Stimulated activated CD8-positive, alpha-beta memory T cell treated with anti-CD3 and anti-CD28 coated beads, Interleukin-4, amount 100 ng/mL, for 1 hour (primary cell): ENCODE measurements at places on chromosomes 3 and 15.

DNA sequence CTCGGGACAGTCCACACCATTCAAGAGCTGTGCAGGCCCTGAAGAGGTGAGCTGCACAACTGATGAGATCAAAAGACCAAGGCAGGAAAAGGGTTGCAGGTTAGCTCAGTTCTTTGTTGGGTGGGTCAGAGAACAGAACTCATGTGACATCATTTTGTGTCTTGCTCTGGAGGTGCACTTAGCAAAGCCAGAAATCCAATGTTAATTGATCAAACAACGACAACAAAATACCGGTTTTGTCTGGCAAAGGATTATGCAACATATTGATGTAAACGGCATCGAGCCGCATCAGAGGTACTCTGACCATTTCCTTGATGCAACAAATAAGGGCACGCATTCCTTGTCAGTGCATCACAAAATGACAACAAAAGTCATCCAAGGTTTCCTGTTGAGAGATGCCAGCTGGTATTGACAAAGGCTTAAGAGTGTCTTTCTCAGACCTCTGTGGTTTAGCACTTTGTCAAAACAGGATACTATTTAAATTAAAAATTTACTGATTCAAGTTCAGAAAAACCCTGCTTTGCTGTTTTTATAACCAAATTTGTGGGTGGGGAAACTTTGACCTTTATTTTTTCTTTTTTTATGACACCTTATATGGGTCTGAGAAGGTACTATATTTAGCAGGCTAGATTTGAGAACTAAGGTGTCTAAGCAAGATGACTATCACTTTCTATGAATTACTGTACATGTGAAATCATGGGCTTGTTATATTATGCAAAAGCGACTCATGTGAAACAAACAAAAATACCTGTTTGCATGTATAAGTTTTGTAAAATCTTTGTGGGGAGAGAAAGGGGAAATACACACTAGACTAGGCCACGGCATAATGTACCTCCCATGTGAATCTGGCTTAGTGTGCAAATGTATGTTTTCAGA is 496.1 kb downstream of the FOXP1 start:
- DNase-seq, result no peak

DNA sequence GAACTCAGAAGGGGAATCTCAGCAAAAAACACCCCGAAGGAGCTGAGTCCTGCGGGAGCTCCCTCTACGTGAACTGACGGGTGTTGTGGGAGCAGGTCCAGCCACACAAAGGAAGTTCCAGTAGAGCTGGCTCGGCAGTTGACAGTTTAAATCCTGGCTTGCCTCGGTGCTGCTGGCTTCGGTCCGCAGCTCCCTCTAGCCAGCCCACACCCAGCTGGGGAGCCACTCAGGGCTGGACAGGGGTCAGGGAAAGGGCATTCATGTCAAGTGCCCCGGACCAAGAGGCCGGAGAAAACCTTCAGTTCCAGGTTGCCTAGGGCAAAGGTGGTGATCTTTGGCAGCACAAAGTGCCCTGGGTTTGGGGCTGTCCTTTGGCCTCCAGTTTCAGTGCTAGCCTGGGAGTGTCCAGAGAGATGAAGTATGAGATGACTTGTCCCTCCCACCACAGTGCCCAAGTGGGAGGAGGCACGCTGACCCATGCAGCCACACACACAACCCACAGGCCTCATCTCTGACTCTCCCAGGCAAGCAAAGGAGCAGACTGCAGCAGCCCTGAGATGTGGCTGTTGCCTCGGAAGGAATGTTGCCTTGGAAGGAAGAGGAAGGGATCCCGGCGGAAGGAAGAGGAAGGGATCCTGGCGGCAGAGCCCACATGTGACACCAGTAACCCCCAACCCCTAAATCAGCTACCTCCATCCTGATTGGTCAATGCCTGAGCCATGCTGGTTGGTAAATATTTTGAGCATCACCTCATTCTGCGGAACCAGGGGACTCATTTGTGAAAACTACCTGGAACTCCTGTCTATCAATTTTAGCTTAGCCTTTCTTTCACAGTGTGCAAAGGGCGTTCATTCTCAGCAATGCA is 13.9 kb upstream of the ANPEP start:
- no peak for DNase-seq

GRCh38 chr3:23481616-23482278 is 278.6 kb downstream of the UBE2E2 start:
- DNase-seq, result no peak

- DNase-seq, result no peak
Measured at GRCh38 chr3:123682781-123683504, 98.1 kb upstream of the HACD2 start.

- no peak for DNase-seq
Measured at GRCh38 chr3:182739619-182740018, 53.7 kb upstream of the ATP11B start.

- no peak for DNase-seq
Measured at GRCh38 chr3:184419171-184419570, 39.3 kb downstream of the CHRD start.

DNA sequence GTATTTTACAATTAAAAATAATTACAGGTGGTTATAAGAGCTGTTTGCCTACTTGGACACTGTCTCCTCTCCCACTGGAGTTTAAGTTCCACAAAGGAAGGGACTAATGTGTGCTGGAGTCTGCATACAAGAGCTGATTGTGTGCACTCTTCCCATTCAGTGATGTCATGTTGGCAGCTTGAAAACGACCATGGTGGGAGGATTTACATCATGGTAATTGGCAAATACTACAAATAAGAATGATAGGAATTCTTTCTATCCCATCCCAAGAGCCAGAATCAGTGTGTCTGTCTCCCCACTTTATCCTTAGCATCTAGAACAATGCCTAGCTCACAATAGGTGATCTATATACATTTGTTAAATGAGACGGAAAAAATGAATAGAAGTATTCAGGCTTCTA is 14.1 kb downstream of the ITGA11 start:
- DNase-seq, result no peak

DNA sequence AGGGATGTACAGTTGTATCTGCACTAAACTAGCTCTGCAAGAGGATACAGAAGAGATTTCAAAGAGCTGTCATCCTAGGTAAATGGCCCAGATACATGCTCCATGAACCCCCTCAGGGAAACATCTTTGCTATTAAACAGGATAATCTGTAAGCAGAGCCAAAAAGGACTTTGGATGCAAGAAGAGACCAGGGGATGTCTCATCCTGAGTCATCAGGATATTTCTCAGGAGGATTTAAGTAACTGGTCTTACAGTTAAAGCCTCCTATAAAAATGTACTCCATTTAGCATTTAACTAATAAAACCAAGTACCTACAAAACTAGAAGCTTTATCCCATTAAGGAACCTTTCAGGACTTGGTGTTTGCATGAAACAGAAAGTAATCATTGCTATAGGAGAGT is 48.2 kb upstream of the PHLDB2 start:
- DNase-seq, result no peak

DNA sequence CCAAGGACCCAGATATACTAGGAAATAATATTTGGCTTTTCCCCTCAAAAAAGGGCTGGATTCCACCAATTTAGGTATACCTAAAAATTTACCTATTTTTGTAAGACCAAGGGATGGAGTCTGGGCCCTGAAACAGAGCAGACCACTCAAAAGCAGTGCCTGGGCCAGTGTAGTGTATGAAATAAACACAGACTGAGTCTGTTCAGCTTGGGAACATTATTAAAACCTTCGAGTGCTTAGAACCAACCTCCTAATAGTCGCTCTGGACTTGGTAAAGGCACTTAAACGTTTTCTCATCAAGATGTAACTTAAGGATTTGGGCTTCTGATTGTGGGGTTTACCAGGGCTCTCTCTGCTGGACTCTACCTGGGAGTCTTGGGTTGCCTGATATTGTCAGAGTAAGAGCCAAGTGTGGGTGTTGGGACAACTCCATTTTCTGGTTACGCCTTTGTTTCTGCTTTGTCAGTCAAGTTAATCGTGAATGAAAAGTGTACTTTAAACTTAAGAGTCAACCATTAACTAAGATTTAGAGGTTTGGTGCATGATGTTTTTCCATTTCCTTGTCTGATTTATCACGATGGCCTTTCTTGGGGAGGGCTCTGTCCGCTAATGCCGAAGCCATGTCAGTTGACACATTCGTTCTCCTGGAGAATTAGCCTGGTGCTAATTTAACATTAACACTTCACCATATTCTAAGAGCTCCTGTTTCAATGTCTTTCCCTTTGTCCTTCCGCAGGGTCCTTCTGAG is 221.0 kb upstream of the TPM1 start:
- DNase-seq, result no peak

DNA sequence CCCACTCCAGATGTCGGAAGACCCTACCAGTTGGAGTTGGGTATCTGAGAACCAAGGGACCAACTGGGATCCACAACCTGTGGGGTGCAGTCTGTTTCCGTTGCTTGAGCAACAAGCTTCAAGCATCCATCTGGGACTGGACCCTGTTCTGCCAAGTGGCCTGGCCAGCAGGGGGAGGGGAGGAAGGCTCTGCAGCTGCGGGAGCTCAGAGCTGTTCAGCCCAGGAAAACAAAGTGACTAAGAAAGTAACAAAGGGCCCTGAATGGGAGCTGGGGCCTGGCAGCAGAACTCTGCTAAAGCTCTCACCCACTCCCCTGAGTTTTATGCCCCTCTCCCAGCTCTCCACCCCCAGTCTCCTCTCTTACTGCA is 2.7 kb downstream of the TYRO3 start:
- no peak for DNase-seq

DNA sequence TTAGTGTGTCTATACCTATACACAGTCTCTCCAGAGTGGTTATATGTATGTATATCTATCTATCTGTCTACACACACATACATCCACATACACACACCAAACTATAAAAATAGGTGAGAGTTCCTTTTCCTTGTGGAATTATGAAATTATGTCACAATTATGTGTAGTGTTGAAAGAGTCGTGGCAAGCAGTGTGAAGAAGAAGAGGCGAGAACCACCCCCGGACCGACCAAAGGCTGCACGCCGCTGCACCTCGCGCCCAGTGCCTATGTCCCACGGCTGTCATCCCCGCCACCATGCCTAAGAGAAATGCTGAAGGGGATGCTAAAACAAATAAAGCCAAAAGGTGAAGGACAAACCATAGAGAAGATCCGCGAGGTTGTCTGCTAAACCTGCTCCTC is 95.0 kb upstream of the RAP2B start:
- no peak for DNase-seq

DNA sequence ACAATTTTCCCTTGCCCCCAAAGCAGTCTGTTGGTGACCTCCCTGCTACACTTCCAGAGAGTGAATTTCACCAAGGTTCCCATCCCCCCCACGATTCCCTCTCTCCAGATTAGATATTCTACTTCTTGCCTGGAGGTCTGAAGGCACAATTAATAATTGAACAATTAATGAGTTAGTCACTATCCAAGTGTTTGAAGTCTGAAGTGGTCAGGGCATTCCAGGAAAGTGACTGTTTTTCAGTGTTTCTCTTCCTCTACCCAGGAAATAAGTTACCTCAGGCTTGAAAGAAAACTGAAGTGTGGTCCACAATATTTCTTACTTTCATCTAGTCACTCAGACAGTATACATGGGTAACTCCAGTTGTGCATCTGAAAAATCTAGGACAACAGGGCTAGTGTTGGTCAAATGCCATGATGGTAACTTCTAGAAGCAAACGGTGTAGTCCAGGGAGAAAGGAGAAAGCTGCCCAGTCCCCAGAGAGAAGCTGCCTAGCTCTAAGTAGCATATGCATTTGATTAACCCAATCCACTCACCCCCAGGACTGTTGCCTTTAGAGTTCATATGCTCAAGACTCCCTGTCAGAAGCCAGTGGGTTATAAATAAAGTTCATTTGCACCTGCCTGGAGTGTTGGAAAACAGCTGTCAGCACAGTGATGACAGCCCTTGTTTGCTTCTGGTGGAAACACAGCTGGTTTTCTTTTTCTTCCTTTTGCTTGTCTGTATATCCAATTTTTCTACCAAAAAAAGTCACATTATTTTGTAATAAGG is 2.3 kb upstream of the TM4SF4 start:
- no peak for DNase-seq

DNA sequence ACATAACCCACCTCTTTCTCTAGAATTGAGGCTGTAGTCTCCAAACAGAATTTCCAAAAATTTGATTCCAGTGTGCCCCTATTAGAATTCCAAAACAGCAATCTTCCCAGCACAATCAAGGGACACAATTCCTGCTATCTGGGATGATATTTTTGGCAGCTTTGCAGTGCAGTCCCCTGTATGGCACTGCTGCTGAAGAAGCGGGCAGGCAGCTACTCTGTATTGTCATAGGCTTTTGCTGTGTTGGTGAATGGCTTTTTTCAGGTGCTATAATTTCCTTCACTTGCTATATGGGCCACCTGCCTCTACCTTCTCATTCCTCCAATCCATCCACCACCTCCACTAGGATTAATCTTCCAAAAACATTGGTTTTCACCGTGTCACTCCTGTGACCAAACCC is 145.5 kb downstream of the VGLL4 start:
- no peak for DNase-seq

DNA sequence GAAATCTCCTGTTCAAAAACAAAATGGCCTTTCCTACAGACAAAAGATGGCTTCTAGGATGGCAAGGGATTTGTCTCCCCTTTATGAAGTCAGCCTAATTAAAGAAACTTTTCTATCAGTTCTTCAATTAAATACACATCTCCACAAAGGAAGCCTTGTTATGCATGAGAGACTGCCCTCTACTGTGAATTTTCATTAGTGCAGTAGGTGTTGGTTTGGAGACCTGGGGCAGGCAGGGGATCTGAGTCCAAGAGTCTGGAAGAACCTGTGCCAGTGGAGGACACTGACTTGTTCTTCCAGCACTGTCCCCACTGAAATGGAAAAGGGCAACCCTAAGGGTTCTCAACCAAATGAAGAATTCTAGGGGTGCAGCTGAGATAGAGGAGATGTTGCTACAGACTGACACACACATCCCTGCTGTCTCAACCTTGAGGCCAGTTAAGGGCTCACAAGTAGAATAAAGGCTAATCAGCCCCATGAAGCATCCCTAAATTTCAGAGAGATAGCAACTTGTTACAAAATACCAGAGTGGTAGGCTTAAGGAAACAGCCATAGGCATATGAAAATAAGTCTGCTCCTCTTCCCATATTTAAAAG is 174.0 kb upstream of the PRICKLE2 start:
- no peak for DNase-seq

- no peak for DNase-seq
Measured at GRCh38 chr3:45317710-45318109, 70.7 kb upstream of the LARS2 start.

DNA sequence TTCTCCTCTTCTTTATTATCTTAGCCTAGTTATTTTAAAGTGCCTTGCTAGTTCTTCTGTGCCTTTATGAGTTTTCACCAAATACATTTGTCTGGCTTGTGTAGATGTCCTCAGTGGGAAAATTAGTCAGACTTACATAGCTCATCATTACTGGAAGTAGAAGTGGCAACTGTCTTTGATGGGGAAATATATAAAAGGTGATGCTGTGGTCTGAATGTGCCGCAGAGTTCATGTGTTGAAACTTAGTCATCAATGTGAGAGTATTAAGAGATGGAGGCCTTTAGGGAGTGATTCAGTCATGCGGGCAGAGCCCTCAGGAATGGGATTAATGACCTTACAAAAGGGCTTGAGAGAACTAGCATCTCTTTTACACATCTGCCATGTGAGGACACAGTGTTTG is 6.4 kb upstream of the ERICH6 start:
- no peak for DNase-seq

DNA sequence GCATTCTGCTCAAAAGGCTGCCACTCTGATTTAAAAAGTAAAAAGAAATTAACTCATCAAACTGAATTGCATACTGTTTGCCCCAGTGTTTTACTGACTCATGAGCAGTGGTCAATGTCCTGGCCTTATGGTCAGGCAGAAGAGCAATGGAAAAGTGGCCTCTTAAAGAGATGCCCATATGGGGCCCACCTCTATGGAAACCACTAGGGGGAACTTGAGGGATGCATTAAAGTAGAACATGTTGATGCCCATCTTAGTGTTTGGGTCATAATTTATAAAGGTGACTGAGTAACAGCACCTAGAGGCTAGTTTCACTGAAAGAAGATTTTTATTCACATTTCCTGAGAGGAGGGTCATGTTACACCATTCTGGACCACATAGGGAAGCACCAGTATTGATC is 66.5 kb upstream of the RNU6-1 start:
- no peak for DNase-seq
